Suppressor macrophage treated with lipopolysaccharide for 1 hour (primary cell): ENCODE measurements at places on chromosomes 3 and 15.

GRCh38 chr3:100184948-100185570 lies 70.8 kb upstream of the FILIP1L start:
- DNase-seq, result peak; percentile 26

- peak; percentile 79 for DNase-seq
Observed at GRCh38 chr3:160210799-160211221, 14.4 kb upstream of the C3orf80 start.

- no peak for DNase-seq
Observed at GRCh38 chr15:79296583-79296982, 14.1 kb downstream of the ANKRD34C start.

DNA sequence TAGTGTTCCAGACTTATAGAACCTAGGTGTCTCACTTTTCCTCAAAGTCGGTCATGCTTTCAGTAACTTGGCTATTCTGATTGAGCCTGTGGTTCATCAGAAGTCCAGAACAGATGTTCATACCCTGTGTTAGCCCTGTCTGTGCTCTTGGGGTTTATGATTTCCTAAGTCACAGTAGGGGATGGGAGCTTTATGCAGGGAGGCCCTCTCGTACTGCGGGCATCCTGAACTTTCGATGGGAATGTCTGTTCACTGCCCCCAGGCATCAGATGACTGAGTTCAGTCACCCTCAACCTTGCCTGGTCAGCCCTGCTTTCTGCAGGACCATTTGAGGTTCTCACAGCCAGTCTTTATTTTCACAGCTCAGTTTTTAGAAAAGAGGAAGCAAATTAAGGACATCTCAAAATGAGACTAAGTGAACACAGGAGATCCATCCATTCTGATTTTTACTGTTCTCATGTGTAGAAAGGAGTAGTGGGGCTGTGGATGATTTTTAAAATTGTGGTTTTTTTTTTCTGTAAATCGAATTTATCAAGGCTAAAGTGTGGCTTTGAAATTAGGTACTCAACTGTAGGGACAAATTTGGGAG lies 71.3 kb downstream of the CMTM8 start:
- no peak for DNase-seq

DNA sequence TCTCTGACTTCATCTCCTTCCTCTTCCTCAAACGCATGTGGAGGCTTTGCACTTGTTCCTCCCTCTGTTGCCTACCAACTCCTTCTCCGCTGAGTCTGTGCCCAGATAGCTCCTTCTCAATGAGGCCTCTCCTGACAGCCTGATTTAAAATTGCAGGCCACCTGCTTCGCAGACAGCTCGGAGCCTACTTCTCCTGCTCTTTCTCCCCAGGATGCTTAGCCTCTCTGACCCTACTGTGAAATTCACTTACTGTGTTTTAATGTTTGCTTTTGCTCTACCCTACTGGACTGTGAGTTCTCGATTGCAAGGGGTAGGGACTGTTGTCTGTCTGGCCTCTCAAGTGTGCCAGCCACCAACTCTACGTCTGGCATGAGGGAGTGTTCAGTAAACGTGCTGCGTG lies 83.4 kb downstream of the EEFSEC start:
- peak; percentile 27 for DNase-seq

DNA sequence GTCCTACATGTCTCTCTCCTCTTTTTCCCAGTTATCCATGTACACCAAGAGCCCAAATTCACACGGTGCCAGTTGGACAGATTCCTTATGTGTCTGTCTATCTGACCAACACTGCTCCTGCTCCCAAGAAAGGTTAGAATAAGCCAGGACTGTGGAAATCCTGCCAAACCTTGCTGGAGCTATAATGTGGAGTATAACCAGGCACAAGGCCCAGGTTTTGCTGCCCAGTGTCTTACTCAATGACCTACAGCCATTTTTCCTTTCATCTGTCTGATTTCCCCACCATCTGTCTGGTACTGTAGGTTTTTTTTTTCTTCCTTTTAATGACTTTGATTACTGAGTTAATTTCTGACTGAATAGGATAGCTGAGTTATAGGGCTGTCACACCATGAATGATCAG lies 26.5 kb upstream of the MINDY4B start:
- no peak for DNase-seq

GRCh38 chr3:149898771-149899170 lies 71.9 kb downstream of the PFN2 start:
- no peak for DNase-seq

DNA sequence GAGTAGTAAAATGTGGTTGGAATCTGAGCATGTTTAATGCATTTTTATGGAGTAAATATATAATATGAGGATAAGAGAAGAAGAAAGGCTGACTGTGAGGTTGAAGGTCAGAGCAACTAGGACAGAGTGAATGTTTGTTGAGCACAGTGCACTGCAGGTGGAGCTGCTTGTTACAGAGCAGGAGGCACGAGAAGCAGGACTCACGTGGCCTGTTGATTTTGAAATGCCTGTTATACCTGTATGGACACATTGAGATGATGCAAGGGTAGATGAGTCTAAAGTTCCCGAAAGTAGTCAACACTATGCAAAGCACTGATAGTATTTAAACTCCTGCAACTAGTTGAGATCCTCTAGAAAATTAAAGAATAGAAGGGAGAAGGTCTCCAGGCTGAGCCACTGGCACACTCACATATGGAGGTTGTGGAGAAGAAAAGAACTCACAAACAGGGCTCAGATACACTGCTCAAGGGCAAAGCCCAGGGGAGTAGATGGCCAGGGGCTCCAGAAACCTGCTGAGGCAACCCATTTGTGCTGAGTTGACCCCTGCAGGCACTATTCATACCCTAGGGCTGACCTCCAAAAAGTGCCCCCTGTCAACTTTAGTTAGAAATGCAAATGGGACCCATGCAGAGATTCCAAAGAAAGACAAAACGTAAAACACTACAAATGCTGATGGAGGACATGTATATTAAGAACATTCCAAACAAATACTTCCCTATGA lies 541.5 kb downstream of the GABRG3 start:
- DNase-seq, result no peak

GRCh38 chr3:10517627-10518026 lies 12.2 kb upstream of the ATP2B2 start:
- no peak for DNase-seq

DNA sequence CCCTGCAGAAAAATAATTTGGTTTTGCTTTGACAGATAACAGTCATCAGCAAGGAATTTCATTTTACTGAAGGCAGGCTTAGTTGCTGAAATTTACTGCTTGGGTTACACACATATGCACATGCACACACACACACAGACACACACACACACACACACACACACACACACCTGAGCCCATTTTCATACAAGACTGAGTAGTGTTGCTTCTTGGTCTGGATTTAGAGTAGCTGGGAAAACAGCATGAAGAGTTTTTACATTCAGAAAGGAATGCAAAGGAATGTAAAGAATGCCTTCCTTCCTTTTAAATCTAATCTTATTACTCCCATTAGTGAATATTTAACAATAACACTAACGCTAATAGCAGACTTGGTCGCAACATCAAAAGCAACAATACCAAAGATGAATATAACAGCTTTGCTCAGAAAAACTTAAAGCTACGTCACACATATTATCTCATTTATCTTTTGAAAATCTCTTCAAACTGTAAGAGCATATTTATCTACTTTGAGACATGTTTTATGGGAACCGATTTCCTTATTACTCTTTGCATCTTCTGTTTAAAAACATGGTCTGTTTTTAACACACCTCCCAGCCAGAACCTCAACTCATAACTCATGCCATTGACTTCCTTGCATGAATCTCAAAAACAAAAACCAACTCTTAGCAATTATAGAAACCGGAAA lies 32.5 kb downstream of the RFTN1 start:
- peak; percentile 59 for DNase-seq

DNA sequence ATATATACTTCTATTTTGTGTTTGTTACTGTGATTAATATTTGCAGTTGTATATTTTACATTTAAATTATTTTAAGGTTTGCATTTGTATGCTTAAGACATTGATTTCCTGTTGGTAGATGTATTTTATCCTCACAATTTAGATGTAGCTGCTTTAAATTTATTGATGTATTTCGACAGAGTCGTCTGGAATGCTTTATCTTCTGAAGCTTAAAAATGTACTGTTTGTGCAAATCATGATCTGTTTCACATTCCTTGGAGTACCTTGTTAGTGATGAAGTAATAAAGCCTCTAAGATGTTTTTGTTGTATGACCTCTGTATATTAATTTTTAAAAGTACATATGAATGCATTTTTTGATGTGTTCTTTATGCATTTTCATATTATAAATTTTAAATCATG lies 1.9 kb downstream of the CHD2 start:
- no peak for DNase-seq

DNA sequence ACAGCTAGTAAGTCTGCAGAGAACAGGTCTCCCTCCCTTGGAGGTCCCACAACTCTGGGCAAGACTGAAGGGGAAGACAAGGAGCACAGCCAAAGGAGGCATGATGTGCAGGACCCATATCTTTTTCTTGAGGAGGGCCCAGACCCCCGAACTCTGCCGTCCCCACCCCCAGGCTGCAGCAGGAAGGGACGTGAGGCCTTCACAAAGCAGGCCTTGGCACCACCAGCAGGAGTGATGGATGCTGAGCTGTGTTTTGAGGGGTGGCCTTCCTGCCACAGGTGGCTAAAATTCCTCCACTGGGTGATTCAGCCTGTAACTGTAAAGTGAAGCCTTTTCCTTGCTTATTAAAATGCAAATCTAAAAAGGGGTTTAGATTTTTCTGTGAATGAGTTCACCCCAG lies 8.6 kb downstream of the PLA2G4D start:
- no peak for DNase-seq

GRCh38 chr3:181752202-181752671 lies 40.5 kb downstream of the SOX2 start:
- DNase-seq, result no peak

GRCh38 chr3:43525941-43526607 lies 95.7 kb downstream of the ANO10 start:
- DNase-seq, result no peak

GRCh38 chr15:78391781-78392180 lies 46.2 kb upstream of the IREB2 start:
- DNase-seq, result no peak

- peak; percentile 93 for DNase-seq
Observed at GRCh38 chr3:47522082-47522987, 8.8 kb upstream of the ELP6 start.

GRCh38 chr3:143883151-143883550 lies 34.9 kb upstream of the SLC9A9 start:
- DNase-seq, result no peak
